Stomach (tissue), 19 donors: ENCODE measurements at places on chromosomes 3 and 15. TPM values are rescaled to one million over a fixed set of nuclear protein-coding genes. Genes with fewer than 3 reads are reported as not detected.

The DOCK3 gene
- 2.2 TPM for total RNA-seq

- no peak for DNase-seq
Observed at GRCh38 chr3:12818773-12819172, 22.3 kb downstream of the CAND2 start.

The CHST13 gene
- 1.4 TPM for total RNA-seq

DNA sequence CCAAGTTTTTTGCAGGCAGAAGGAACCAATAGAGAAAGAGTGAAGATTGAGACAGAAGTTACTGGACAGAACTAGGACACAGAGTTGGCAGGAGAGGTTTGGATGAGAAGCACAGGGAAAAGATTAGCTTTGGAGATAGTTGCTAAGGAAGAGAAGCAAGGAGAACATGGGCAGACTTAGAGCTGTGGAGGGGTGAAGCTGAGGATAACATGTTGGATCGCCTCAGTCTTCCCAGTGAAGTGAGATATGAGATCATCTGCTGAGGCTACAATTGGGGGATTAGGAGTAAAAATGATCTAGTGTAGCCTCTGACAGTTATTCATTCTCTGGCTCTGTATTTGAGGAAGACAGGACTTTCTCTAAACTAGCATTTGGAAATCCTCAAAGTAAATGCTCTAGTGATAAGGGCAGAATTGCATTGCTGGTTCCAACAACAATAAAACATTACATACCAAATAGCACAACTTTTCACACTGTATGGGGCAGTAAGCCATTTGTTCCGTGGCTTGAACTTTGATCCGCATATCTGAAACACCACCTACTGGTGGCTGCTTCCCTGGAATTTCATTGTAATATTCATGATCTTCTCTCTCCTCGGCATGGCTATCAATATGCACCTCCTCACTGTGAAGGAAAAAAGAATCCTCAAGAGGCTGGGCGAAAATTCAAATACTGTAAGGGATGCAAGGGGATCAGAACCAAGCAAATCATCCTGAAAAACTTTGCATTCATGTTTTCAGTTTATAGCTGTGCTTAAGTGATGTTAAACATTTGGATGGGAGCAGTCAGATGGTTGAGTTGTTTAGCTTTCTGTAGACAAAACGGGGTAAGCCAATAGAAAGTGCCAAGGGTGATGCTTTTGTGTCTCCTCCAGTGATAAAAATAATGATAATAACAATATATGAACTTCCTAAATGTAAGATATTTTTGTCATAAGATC, 22.2 kb upstream of the EID1 start:
- DNase-seq, result no peak

GRCh38 chr3:187830181-187830580, 84.9 kb upstream of the BCL6 start:
- DNase-seq, result no peak

- no peak for DNase-seq
Observed at GRCh38 chr15:84009616-84010015, 226.0 kb upstream of the GOLGA6L4 start.

DNA sequence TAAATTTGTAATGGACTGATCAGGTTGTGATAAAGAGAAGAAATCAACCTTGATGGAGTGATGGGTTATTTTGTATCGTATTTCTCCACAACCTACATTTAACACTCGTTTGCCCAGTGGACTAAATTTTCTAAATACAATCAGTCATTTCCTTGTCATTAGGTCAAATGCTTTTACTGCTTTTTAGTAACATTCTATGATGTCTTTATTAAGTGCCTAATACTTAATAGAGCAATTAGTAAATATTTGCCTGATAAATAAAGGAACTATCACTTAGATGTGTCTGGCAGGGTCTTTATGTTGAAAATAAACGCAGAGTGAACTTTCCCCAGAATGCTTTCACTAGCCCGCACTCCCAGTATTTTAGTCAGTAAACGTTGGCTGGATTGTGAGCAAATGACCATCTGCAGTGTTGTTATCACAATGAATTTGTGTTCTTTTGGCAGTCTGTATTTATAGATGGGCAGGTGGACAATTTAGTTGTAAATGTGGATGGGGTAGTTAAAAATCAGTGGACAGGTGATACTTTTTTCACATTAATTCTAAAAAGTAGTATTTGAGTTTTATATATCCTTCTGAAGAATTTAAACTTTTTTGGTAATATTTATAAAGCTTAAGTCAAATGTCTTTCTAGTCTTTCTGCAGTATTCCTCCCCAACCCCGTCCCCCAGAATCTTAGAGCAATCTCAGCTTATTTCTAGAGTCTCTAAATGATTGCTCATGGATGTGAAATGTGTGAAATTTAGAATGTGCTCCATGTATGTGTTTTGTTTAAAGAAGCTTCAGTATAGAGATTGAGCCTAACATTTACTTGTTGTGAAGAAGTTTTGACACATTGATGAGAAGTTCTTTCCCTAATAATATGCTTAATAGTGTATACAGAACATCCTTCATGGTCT, 4.9 kb downstream of the USP3 start:
- no peak for DNase-seq

- DNase-seq, result no peak
Observed at GRCh38 chr3:40414270-40414669, 27.3 kb downstream of the ENTPD3 start.

- no peak for DNase-seq
Observed at GRCh38 chr15:60764408-60764963, 285.5 kb upstream of the ICE2 start.

The SEMA3F gene
- total RNA-seq, result 11.9 TPM

DNA sequence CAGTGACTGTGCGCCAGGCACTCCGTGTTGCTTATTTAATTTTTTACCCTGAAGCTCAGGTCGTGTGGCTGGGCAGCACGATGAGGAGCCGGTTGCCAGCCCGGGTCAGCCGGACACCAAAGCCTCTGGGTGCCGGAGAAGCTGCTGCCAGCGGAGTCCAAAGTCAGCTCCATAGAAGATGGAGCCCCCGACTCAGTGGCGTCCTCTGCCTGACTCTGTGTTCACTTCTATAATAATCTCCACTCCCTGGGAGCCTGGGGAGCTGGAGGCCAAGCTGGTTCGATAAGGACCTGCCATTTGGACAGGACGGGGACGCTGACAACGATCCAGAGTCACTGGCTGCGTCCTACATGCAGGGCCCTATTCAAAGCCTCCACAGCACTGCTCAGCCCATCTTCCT, 78.6 kb downstream of the VGLL4 start:
- DNase-seq, result no peak

The TLR9 gene
- not detected for total RNA-seq

The UBE2E2 gene
- total RNA-seq, result 75.9 TPM

DNA sequence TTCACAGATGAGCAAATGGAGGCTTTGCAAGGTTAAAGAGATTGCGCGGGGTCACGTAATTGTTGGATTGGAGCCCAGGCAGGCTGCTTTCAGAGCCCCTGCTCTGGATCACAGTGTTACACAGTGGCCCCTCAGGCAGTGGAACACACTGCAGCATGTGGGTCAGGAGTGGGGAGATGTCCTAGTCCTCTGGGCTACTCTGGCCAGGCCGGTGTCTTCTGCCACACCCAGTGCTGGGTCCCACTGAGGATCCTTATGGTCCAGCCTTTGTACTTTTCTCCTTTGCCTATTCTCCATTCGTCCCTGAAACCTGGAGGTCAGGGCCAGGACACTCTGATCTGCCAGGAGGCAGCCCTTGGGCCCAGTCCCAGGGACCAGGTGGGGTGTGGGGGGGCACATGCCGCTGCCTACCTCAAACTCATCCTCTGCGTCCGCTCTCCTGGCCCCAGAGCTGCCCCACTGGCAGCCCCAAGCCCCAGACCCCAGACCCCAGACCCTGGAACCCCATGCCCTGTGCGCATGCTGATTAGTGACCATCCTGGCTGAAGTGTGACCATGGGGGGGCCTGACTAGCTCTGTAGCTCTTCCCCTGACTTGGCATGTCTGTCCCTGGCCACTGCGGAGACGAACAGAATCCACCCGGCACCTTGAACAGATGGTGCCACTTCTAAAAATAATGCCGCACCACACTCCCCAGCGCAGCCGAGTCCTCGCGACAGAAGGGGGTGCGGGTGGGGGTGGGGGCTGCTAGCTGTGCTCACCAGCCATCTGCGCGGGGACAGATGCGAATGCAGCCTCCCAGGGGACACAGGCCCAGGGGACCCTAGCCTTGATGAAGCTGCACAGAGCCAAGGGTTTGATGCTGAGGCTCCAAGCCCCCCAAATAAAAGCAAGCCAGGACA, 41.6 kb downstream of the ATP2B2 start:
- DNase-seq, result no peak

DNA sequence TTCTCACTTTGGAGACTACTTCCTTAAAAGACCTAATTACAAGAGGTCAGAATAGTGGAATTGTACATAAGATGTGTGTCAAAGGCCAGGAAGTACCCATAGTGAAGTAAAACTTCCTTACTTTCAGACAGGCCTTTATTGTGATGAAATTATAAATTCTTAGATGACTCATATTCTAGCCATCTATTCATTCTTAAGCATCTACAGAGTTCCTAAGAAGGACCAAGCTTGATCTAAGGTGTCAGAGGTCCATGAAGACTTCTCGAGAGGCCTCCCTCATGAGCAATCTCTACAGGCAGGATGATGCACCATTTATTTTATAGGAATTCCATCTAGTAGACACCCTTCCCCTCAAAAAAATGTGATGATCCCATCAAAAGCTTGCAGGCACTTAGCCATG, 493.3 kb downstream of the MAGI1 start:
- DNase-seq, result no peak
